Stimulated activated CD4-positive, alpha-beta T cell treated with anti-CD3 and anti-CD28 coated beads, Interleukin-4, amount 100 ng/mL, for 48 hours (primary cell): ENCODE measurements at places on chromosomes 7 and 10.

GRCh38 chr7:19377611-19378344 lies 232.6 kb upstream of the FERD3L start:
- no peak for DNase-seq

DNA sequence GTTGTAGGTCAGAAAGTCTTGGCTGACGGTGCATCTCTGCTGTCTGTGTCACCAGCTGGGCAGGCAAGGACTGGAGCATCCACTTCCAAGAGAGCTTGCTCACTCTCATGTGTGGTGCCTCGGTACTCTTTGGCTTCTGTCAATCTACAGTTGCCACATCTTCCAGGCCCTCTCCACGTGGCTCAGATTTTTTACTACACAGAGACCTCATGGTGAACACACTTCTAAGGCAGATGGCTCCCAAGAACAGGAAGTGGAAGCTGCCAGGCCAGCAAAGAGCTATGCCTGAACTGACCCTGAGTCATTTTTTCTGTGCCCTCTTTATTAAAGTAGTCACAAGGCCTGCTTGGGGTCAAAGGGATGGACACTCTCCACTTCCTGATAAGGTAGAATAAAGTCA lies 351.5 kb upstream of the AUTS2 start:
- no peak for DNase-seq

- DNase-seq, result no peak
Measured at GRCh38 chr10:110214371-110214826, 7.0 kb downstream of the MXI1 start.

DNA sequence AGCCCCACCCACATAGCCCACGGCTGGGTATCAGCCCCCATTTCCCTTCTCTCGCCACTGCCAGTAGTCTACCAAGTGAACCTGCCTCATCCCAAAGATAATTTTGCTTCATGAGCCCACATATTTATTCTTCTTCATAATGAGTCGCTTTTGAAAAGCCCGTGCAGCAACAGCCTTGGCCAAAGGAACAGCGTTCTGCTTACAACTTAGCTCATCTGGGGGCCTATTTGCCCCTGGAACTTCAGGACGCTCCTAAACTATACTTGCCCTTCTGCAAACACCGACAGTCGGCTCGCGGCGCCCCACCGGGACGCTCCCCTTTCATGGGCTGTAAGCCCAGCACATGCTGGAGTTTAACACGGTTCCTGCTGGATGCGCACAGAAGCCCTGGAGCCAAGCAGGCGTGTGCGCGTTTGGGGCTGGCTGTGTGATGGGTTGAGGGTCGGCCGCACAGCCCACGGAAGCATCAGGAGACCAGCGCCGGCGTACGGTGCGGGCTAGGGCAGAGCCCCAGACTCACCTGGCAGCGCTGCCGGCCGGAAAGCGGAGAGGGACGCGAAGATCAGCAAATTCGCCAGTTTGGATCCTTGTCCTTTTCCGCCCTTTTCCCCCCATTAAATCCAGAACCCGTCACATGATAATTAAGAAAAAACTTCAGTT lies 370 bp downstream of the TMEM60 start:
- no peak for DNase-seq
